AG09319 (cell line): ENCODE measurements at places on chromosomes 4 and X.

DNA sequence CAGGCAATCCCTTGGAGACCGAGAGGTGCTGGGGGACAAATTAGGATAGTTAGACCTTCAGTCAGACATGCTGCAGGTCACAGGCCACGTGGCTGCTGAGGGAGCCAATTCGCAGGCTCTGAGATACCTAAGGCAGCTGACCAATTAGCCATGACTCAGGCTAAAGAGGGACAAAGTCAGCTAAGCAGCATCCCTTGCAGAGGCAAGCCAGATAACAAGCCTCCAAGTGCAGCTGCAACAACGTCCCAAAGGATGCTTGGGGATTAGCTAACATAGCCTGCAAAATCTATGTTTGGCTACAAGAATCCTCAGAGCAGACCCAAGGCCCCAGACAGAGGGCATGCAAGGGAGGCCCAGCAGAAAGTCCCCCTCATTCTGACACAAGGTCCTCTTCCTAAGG is 93.5 kb downstream of the SEL1L3 start:
- no peak for DNase-seq

- DNase-seq = no peak
Measured at GRCh38 chr4:184857441-184858121, 31.8 kb upstream of the ACSL1 start.

- DNase-seq = no peak
Measured at GRCh38 chr4:70182517-70183167, 12.9 kb upstream of the ODAM start.

DNA sequence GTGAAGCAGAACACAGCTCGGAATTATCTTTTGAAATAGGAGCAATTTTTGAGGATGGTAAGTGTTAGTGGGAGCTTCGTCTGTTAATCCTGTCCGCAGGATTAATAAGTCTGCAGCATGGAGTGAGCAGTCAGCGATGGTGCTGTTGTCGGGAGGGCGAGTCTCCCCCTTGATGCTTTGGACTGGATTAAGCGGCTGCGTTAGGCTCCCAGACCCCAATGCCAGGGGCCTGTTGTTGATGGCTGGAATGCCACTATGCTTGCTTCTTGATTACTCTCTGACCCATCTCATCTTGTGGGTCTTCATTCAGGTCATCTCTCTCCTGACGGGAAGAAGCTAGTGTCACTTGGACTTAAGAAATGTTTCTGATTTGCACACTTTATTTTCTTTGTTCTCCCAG is 332.6 kb downstream of the ARHGAP10 start:
- no peak for DNase-seq

DNA sequence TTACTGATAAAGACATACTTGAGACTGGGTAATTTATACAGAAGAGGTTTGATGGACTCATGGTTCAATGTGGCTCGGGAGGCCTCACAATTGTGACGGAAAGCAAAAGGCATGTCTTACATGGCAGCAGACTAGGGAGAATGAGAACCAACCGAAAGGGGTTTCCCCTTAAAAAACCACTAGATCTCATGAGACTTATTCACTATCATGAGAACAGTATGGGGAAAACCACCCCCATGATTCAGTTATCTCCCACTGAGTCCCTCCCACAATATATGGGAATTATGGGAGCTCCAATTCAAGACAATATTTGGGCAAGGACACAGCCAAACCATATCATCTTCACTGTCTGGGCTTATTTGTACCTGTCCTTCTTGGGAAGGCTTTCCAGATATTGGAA is 22.8 kb upstream of the MUC7 start:
- DNase-seq = no peak

GRCh38 chrX:43176686-43177085 is 398.7 kb upstream of the PPP1R2C start:
- DNase-seq = no peak

DNA sequence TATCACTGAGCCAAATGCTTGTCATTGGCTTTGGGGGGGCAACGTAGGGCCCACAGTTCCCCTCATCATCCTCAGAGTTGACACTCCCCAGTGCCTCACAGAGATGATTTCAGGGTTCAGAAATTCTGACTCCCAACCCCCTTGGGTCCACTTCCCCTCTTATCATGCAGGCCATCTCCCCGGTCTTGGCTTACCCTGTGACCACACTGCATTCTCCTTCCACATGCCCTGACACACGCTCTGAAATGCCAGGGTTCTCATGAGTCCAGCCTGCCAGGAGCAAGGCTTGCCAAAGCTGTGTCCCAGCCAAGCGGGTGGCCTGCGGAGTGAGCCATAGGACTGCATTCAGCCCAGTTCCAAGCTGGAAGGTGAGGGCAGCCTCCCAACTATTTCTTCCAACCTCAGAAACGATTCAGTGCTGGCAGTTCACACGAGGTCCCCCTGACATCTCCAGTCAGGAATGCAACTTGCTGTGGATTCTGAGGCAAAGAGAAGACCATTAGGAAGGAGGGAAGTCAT is 101.2 kb downstream of the SMIM20 start:
- DNase-seq = peak; percentile 95

DNA sequence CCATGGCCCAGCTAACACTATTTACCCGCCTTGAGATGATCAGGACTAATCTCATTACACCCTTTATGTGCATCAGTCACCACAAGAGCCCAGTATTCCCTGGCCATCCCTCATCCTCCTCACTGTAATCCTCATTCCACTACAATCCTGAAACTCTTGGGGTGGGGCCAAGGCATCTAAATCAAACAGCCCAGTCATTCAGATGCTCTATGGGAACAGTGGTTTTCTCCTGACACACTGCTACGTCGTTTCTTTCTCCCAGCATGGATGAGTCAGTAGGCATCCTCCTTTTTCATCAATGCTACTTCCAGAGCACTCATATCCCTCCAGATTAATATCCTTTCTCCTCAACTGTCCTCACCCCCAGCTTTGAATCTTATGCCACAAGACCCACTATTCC is 5.6 kb downstream of the SDAD1 start:
- peak; percentile 12 for DNase-seq

- DNase-seq = no peak
Measured at GRCh38 chrX:64186974-64187761, 18.3 kb downstream of the AMER1 start.

DNA sequence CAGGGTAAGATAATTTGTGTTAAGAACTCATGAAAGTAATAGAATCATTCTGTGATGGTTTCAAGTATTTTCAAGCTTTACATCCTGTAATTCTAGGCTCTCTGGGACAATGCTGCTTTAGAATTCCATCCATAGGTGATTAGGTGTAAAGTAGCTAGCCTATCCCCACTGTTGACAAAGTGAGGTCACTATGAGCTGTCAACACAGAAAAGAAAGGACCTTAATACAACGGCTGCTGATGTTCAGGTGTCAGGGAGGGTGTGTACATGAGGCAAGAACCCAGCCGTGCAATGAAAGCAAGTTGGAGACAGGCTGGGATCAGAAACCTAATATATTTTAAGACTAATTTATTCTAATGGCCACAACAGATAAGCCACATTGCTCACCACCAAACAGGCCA is 36.8 kb upstream of the SH3RF1 start:
- no peak for DNase-seq
